Effector CD8-positive, alpha-beta T cell (primary cell): ENCODE measurements at places on chromosomes 12 and 14.

DNA sequence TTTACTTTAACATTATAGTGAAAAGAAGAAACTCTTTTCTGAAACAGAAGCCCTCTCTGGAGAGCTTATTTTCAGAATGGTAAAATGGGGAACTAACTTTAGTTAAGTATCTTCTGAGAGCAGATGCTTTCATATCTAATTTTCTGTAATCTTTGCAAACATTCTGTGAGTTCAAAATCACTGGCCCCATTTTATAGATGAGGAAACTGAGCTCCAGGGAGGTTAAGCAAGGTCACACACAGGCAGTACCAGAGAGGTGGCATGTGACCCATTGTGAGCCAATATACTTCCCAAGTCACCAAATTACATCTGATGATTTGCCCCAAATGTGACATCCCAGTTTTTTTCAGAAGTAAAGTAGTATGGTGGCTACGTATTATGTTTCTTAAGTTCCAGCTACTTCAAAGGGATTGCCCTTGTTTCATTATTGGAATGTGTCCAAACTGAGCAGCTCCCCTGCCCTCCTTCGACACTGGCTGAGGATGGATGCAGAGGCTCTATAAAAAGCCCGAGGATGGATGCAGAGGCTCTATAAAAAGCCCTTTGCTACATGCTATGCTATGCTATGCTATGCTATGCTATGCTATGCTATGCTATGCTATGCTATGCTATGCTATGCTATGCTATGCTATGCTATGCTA, 36.2 kb upstream of the NUDT4 start:
- DNase-seq = no peak

- no peak for DNase-seq
These were observed 72.3 kb downstream of the NTS start for GRCh38 chr12:85946375-85946774.

- DNase-seq = no peak
These were observed 361.9 kb upstream of the FAR2 start for GRCh38 chr12:28787151-28787550.

GRCh38 chr14:99579120-99579836, 24.7 kb downstream of the CCDC85C start:
- no peak for DNase-seq

DNA sequence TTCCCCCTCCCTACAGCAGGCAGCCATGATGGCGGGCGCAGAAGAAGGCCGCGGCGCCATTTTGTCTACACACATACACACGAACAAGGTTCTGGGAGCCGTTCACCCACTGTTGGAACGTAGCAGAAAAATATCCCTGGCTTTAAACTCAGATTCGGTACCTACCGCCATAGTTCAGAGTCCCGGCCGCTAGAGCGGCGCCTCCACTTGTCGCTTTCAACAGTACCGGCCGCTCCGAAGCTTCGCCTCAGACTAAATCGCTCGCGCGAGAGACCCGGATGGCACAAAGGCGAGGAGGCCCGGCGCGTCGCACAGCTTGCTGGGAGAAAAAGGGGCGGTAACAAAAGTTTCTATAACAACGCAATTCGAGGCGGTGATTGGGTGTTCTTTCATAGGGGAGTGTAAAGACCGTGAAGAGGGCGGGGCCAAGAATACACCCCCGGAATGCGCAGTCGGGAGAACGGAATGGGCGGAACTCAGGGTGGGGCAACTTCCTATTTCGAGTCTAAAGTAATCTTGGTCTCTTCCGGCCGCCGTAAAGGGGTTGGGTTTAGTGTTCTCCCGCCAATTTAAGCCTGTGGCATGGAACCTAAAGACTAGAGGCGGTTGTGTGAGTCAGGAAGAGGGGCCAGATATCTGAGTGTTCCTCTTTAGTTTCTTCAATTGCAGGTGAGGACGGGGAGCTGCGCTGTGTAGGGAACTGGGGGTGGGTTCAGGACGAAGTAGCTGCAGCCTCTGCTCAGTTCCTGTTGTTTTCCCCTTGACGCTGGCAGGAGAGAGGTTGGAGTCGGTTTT, at the start of the genes KNTC1 and RSRC2:
Gene KNTC1, plus strand, starts transcription at position 567 of the 795 bp plus-strand sequence. CDS start 2,815 bp downstream, outside the sequence.
Gene RSRC2, minus strand, starts transcription at position 254 of the 795 bp plus-strand sequence. Its CDS starts 83 bp downstream, at position 171.
- DNase-seq = peak; percentile 97

GRCh38 chr12:7142056-7142644, 12.0 kb downstream of the CLSTN3 start:
- DNase-seq = peak; percentile 28

GRCh38 chr12:122201381-122201780, 2.1 kb upstream of the B3GNT4 start:
- DNase-seq = no peak

- no peak for DNase-seq
These were observed 21.6 kb upstream of the HNF1A start for GRCh38 chr12:120956579-120957300.

DNA sequence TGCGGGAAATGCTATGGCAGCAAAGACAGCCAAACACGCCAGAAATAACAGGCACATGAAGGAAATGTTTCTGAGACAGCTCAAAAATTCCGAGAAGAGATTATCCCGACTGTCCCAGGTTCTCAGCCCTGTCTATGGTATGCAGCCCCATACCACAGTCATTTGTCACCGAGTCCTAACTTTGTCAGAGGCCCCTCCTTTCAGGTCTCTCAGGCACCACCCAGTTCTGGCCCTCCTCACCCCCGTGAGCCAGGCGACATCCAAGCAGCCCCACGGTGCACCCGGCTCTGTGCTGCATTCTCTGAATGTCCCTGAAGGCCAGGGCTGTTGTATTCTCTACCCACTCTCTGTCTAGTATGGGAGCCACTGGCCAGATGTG, 24.0 kb downstream of the SSH1 start:
- no peak for DNase-seq
